ENCODE measurements at places on chromosomes 16 and 17.

DNA sequence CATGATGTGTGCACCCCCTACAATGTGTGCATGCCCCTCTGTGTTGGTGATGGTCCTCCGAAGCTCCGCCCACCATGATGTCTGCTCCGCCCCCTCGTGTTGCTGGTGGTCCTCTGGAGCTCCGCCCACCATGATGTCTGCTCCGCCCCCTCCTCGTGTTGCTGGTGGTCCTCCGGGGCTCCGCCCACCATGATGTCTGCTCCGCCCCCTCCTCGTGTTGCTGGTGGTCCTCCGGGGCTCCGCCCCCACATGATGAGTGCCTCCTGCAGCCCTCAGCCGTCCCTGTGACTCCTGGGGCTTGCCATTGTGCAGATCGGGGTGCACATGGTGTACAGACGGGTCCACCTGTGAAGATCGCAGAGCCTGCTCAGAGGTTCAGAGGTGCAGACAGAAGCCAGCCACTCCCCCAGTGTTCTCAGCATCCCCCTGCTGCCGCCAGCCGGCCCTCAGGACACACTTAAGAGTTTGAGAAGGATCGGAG lies 129.1 kb upstream of the CHMP6 start:
- no peak overlapping the region for H3K27ac ChIP-seq
- DNase-seq, result no peak
- H3K4me1 ChIP-seq, result peaks cover 10% of the 10 kb centered on the region
- H3K36me3 ChIP-seq, result peaks cover 4% of the 10 kb centered on the region
- H3K4me3 ChIP-seq, result no peak overlapping the region

DNA sequence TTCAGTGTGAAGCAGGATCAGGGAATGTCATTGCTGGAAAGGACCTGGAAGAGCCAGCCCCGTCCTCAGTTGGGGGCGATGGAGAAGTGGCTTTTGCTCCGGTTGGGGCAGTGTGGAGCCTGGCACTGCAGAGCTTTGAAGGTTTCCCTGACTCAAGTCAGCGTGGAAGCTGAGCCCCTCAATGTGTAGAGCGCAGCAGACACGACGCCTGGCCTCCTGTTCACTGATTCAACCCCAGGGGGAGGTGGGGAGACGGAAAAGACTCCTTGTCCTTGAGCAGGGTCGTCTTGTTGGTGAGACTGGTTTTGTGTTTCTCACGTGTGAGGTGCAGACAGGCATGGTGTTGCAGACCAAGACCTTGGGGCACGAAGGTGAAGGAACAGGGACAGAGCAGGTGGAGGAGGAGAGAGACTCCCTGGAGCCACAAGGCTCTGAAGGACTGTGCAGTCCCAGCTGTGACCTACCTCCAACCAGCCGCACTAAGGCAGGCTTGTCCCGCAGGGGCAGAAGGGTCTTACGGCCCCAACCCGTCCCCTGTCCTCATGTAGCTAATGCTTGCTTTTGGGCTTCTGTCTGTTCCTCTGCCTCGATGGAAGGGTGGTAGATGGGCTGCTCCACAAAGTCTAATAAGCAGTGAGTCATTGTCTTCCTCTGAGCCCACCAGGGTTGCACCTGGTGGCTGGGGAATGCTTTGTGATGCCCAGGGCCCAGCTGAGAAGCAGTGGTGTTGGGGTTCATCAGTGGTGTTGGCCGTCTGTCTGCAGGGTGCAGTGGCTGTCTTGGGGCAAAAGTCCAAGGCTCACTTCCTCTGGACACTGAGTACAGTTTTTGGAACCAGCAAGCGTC lies 47.8 kb downstream of the MPRIP start:
- H3K36me3 ChIP-seq, result peaks cover 5% of the 10 kb centered on the region
- H3K27me3 ChIP-seq, result no peaks in the 10 kb centered on the region
- H3K4me3 ChIP-seq, result no peak overlapping the region
- H3K27ac ChIP-seq, result peak overlapping the region; percentile 84
- H3K4me1 ChIP-seq, result peaks cover 95% of the 10 kb centered on the region

DNA sequence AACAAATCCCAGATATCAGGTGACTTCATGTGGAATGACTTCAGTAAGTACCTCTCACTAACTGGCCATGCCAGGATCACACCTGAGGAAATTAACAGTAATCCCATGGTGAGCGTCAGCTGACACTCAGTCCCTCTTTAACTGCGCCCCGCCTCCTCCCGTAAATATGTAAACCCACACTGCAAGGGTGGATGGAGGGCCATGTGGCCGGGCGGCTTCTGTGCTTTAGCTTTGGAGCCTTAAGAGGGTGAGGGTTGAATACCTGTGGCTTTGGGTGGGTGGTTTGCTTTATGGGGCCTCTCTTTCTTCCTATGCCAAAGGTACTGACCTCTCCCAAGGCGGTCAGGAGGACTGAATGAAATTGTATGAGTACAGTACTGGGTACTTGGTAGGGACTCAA lies 141.7 kb downstream of the MRM1 start:
- no peak overlapping the region for H3K27ac ChIP-seq
- no peaks in the 10 kb centered on the region for H3K36me3 ChIP-seq
- H3K4me1 ChIP-seq, result no peaks in the 10 kb centered on the region
- no peak overlapping the region for H3K4me3 ChIP-seq
- H3K27me3 ChIP-seq, result no peaks in the 10 kb centered on the region

- no peaks in the 10 kb centered on the region for H3K27me3 ChIP-seq
- peak; percentile 72 for DNase-seq
- peak overlapping the region; percentile 49 for H3K27ac ChIP-seq
- peaks cover 16% of the 10 kb centered on the region for H3K4me1 ChIP-seq
These were observed 27.2 kb downstream of the CLEC16A start for GRCh38 chr16:10971560-10971961.

GRCh38 chr17:835263-835662 lies 53.1 kb downstream of the MRM3 start:
- H3K27ac ChIP-seq, result no peak overlapping the region
- no peaks in the 10 kb centered on the region for H3K36me3 ChIP-seq
- no peak overlapping the region for H3K4me3 ChIP-seq

DNA sequence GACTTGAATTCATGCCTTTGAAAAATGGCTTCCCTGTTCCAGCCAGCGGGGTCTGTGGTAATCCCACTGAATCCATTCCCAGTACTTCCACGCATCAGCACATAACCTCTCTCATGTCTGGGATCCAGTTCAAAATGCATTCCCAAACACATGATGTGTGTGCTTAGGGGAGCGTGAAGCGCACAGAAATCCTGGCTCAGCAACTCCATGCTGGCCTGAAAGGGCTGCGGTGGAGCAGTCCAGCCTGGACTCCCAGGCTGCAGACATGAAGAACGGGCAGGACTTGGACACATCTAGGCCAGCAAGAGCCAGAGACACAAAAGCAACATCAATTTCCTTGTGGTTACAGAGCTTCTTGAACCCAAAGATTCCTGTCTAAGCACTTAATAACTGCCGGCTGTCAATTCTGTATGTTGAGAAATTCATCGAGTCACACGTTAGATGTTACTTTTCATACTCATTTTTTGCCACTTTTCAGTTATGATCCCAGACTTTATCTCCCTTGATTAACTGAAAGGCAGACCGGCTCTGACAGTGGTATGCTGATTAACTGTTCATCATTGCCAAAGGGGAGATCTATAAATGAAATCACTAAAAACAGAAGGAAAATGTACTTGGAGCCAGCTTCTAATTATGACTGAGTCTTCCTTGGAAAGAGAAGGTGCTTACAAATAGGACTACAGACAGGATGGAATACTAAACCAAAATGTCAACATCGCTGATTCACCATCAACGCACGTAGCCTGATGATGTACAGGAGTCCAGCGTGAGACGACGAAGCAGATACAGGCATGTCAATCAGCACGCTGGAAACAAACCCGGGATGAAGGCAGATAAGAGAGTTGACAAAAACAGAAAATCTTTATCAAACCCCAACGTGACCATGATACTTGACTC lies 23.0 kb downstream of the NSMCE1 start:
- peak; percentile 71 for DNase-seq
- H3K27ac ChIP-seq, result peak overlapping the region; percentile 78
- no peaks in the 10 kb centered on the region for H3K36me3 ChIP-seq
- peaks cover 47% of the 10 kb centered on the region for H3K4me1 ChIP-seq

DNA sequence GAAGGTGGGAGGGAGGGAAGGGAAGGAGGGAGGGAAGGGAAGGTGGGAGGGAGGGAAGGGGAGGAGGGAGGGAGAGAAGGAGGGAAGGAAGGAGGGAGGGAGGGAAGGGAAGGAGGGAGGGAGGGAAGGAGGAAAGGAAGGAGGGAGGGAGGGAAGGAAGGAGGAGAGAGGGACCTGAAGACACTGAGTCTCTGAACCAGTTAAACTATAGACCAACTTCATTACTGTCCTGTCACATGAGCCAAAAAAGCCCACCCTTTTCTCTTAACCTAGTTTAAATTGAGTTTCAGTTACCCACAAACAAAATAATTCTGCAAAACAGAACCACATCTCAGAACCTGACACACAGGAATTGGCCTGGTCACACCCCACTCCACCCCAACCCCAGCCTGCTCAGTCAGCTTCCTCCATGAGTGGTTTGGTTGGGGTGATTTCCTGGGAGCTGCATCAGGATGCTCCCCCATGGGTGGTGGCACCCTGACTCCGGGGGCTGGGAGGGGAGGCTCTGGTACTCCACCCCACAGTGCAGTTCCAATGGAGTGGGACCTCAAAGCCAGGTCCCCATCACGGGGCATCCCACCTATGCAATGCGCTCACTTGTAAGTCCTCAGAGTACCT lies 4.7 kb upstream of the PRR29 start:
- DNase-seq, result no peak
- peaks cover 20% of the 10 kb centered on the region for H3K4me1 ChIP-seq
- no peak overlapping the region for H3K27ac ChIP-seq

DNA sequence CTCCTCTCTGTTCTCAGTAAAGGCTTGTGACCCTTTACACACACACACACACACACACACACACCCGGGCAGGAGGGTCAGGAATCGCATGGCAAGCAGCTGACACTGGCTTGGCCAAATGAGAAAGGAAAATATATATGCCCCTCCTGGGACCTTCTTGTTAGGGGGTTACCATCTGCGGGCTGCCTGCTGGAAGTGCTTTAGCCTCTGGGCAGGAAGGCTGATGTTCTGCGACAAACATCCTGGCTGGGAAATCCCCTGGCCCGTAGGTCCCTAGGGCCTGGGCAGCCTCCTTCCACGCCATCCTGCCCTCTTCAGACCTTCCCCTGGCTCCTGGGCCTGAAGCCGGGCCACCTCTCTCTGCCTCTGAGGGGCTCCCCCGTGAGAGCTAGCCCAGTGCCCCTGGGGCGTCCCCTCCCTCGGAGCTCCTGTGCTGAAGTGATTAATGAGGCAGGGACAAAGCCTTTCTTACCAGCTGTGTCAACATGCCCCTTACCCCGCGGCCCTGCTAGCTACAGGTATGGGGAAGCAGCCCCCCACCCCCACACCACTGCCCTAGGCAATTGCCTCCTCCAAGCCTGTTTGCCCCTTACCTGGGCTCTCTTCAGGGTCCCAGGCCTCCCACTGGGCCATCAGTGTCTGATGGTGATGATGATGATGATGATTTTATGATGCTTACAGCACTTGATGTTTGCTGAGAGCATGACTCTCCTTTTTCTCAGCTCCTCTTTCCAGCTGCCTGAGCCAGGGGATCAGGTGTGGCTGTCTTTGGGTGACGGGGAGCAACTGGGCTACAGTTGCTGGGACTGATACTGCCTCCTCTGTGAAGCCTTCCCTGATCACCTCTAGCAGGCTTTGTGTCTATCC lies 32.8 kb upstream of the ETV4 start:
- peaks cover 19% of the 10 kb centered on the region for H3K4me1 ChIP-seq
- H3K27me3 ChIP-seq, result no peaks in the 10 kb centered on the region
- no peak overlapping the region for H3K27ac ChIP-seq
- H3K36me3 ChIP-seq, result no peaks in the 10 kb centered on the region

GRCh38 chr17:28469376-28469775 lies 4.1 kb upstream of the SLC13A2 start:
- no peak for DNase-seq
- no peak overlapping the region for H3K4me3 ChIP-seq
- H3K36me3 ChIP-seq, result no peaks in the 10 kb centered on the region
- no peak overlapping the region for H3K27ac ChIP-seq
